Left ventricle myocardium superior (tissue), 1 donor: ENCODE measurements at places on chromosomes 6 and 20. TPM values are rescaled to one million over a fixed set of nuclear protein-coding genes. Genes with fewer than 3 reads are reported as not detected.

GRCh38 chr6:119390247-119390793 lies 40.8 kb upstream of the MAN1A1 start:
- no peak for DNase-seq

DNA sequence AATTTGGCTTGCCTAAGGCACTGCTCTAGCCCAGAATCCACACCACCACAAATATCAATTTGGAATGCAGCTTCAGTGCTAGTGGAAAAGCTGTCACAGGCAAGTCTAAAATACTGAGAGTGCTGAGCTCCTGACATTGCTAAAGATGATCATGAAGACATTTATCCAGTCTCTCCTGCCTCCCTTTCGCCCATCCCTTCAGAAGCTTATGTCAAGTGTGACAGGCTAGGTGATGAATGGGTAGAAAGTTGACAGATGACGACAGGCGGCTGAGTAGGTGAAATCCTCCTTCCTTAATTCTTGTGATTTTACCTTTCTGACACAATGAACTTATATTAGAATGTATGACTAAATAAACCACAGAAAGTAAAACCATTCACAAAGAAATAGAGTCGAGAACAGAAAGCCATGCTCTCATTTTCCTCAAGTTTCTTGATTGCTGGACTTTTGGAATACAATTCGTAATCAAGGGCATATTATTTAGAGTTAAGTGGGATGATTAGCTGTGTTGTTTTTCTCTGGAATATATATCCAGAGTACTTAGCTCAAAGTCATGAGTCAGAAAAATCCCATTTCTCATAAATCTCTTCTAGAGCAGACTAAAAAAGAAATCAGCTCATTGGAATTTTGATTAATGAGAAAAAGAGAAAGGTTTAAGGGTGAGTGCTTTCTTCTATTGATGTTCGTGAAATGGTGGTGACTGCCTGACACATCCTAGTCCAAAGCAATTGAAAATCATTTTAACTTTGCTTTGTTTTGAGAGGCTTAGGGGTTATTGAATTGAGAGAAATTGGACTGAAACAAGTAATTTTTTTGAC lies 1228.2 kb upstream of the CITED2 start:
- DNase-seq: no peak

GRCh38 chr20:6802227-6802626 lies 34.7 kb downstream of the BMP2 start:
- DNase-seq: no peak

The GPX5 gene
- not detected for total RNA-seq

- DNase-seq: no peak
These were observed 146.8 kb upstream of the PMEPA1 start for GRCh38 chr20:57856658-57857057.

DNA sequence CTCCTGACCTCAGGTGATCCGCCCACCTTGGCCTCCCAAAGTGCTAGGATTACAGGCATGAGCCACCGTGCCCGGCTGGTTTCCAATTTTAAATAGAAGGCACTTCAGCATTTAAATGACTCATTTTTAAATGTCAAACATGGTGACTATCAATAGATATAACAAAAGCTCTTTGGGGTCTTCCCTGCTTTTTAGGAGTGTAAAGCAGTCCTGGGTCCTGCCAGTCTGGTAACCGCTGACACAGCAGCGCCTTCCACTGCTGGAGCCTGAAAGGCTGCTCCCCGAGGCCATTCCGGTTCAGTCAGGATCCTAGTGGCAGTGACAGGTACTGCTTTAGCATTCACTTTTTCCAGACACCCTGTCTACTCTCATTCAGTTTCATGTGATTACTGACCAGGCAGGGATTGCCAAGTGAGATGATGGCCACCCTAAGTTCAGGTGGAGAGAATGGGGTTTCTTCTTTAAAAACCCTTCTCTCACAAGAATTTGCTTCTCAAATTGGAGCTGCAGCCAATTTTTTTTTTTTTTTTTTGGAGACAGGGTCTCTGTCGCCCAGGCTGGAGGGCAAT lies 5.1 kb downstream of the DIDO1 start:
- no peak for DNase-seq

DNA sequence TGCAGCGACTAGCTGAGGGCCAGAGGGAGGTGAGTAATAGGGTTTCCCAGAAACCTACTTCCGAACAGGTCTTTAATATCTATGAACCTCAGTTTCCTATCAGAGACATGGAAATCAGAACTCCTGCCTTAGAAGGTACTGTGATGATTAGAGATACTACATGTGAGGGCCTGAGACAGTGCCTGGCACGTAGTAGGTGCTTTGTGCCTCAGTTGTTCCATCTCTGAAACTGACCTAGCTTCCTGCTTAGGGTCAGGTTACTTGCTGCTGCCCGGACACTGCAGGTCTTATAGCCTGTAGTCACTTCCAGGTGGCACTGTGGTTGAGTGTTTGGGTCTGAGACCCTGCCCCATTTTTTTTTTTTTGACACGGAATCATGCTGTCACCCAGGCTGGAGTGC lies 20.9 kb downstream of the RAB44 start:
- DNase-seq: no peak

GRCh38 chr6:52263709-52264540 lies 19.6 kb upstream of the IL17F start:
- DNase-seq: peak; percentile 54

DNA sequence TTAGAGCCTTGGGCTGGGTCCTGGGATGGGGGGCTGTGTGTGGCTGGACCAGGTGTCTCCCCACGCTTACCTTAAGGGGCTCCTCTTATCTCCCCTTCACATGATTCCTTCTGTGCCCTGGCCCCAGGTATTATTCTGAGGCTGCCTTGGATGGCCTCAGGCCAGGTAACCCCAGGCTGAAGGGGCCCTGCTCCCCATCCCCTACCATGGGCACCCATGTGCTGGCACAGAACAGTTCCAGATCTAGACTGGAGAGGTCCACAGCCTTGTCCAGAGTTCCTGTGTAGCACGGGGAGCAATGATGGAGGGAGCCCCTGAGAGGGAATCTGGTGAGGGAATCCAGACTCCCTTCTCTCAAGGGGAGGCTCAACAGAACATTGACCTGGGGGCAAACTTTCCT lies 32.1 kb downstream of the MOCS1 start:
- no peak for DNase-seq

DNA sequence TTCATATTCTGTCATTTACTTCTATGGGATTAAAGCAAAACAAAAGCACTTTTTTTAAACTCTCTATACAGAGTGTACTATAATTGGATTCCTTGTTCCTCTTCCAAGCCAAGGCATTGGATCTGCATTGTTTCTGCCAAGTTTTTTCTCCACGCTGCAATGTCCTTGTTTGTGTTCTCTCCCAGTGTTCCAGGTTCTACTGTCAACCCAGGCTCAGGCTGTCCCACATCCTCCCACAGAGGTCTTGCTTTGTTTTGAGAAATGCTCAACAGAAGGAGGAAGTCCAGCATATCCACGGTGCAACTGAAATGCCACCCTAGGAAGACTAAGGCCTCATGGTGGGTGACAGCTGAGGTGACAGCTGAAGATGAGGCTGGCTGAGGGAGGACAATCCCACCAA lies 287.1 kb upstream of the PRDM1 start:
- DNase-seq: no peak

GRCh38 chr6:23446469-23446967 lies 679.5 kb upstream of the NRSN1 start:
- no peak for DNase-seq

- no peak for DNase-seq
These were observed 54.8 kb upstream of the ADGRG6 start for GRCh38 chr6:142246960-142247359.

The XKR7 gene
- total RNA-seq: not detected

GRCh38 chr20:1712634-1713624 lies 55.4 kb upstream of the SIRPG start:
- DNase-seq: no peak

The TRMT11 gene
- total RNA-seq: 8.3 TPM

DNA sequence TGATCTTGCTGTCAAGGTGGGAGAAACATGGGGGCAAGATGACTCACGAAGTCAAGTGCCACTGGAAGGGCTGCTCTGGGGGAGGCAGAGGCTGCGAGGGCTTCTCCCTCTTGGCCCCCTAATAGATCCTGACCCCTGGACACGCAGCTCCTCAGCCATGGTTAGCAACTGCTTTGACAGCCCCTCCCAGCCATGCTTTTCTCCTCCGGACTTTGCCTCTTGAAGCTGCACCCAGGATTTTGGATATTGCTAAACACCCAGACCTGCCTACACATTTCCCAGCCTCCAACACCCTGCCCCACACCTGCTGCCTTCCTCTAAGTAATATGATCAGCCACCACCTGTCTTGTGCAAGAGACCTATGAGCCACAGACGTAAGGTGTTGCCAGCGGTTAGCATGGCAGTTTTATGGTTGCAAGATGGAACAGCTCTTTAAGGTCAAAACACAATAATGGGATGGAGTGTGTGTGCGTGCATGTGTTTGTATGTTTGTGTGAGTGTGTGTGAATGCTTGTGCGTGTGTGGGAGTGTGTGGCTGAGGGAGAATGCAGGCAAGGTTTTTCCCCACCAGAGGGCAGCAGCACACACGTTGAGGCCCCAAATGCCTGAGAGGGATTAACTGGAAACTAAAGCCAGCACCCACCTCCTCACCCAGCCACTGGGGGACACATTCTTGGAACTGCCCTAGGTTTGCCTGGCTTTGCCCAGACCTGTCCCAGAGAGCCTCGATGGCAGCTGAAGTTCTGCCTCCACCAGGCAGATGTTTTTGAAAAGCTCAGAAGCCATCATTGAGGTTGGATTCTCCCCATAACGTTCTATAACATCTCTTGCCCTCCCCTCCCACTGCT lies 2.5 kb downstream of the IP6K3 start:
- peak; percentile 81 for DNase-seq

DNA sequence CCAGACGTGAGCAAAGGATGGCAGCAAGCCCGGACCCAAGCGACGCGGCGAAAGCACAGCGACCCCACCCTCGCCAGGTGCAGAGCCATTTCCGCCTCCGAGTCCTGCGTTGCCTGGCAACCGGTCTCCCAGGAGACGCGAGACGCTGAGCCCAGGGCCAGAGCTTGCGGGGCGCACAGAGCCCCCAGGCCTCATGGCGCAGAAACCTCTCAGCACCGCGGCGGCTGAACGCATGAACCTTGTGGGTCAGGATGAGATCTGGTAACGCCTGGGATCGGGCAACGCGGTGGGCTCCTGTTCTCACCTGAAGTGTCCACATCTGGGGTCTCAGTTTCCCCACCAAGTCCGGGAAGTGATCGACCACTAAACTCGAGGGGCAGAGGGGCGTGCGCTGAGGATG lies 77.7 kb downstream of the ANKRD60 start:
- no peak for DNase-seq

The KIF25 gene
- total RNA-seq: not detected

GRCh38 chr6:164322533-164322932 lies 908.0 kb downstream of the QKI start:
- DNase-seq: no peak

The RIPPLY2 gene
- total RNA-seq: not detected

DNA sequence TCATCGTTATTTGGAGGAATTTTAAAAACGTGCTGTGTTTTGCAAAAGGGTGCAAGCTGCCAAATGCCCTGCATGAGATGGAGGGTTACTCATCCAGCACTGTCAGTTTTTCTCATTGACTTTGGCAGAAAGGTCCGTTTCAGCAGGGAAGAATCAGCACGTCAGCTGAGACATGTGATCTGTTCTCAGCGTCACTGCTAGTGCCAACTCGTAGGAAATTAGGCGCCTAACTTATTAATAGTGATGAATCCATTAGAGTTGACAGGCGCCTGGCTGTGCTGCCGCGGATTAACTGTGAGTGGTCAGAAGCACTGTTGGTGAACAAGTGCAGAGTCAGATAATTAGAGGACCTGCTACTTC lies 175.5 kb upstream of the FOXQ1 start:
- no peak for DNase-seq

The CALHM5 gene
- 2.4 TPM for total RNA-seq

- no peak for DNase-seq
These were observed 5.8 kb downstream of the BHLHE23 start for GRCh38 chr20:63000958-63001357.

The TBC1D7 gene
- 34.0 TPM for total RNA-seq

DNA sequence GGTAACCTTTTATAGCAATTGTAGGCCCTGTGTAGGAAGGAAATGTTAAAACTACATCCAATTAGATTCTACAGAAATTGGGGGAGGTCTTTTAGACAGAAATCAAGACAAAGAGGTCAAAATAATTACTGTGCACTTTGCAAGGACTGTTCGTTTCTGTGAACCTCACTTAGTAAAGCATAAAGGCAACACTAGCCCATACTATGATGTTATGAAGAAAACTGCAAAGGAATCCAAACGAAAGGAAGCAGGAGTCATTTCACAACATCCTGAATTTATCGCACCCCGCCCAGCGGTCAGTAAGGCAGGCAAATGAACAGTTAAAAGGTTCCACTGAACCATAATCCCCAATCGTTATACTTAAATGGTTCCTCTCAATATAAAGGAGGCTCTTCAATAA lies 429.5 kb upstream of the ARID1B start:
- DNase-seq: no peak

GRCh38 chr6:38346291-38347079 lies 293.2 kb downstream of the BTBD9 start:
- DNase-seq: no peak

The E2F1 gene
- total RNA-seq: 1.8 TPM

DNA sequence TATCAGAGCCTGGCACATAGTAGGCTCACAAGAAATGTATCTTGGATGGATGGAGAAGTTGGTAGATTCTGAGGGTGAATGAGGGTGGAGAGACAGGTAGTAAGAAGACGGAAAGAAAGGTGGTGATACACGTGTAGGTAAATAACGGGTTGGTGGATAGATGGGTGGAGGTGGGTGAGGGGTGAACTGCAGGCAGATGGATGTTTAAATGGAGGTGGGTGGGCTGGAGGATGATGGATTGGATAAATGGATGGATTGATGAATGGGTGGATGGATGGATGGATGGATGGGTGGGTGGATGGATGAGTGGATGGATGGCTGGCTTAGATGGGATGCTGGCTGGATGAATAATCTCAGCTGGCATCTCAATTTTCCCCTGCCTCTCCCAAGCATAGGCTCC lies 9.9 kb downstream of the CDH22 start:
- no peak for DNase-seq

DNA sequence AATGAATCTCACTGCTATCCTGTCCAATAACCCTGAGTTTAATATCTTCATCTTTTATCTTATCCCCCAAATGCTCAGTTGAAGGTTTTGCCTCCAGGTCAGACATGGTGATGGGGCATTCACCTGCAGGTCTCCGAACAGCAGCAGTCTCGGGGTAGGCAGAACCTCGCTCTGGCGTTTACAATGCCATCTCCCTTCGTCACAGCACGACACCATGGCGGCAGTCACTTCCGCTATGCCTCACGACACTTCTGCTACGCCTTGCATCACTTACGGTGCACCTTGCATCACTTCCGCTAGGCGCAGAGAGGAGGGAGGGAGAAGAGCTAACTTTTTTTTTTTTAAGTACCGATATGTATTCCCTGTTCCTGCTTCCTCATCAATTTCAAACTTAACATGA lies 194.9 kb downstream of the BCAS1 start:
- DNase-seq: no peak

GRCh38 chr6:5632348-5632935 lies 371.1 kb downstream of the FARS2 start:
- DNase-seq: no peak

The CD109 gene
- 7.6 TPM for total RNA-seq

DNA sequence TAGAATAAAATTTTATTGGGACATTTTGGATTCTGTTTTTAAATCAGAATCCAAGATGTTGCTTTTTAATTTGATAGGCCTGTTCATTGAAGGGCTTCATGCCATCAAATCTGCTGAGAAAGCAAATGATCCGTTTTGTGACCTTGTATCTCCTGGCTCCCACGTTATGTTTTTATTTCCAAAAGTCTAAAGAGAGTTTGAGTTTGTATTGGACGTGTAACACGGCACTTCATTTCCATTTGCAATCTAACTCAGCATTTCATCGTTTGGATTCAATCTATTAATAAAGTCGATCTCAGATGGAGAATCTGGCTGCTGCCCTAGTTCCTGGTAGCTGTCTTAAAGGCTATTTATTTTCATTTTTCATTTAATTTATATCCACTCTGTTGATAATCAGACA lies 17.0 kb downstream of the KIF25 start:
- no peak for DNase-seq
